ENCODE measurements at places on chromosomes 5 and 9.

GRCh38 chr5:72397836-72398235, 77.7 kb downstream of the PTCD2 start:
- DNase-seq = no peak

- DNase-seq = no peak
Observed at GRCh38 chr5:32780508-32780919, 69.4 kb downstream of the NPR3 start.

- no peak for DNase-seq
Observed at GRCh38 chr5:30765227-30765626, 428.3 kb upstream of the CDH6 start.

DNA sequence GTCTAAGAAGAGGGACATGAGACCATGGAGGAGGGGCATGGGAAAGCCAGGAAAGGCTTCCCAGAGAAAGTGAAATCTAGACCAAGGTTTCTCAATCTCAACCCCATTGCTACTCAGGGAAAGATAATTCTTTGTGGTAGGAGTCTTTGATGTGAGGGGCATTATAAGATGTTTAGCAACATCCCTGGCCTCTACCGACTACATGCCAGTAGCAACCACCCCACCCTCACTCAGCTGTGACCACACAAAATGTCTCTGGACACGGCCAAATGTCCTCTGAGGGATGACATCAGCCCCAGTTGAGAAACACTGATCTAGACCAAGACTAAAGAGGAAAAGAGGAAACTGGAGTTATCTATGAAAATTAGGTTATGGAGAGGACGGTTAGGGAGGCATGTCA, 298.5 kb upstream of the KIF2A start:
- no peak for DNase-seq

GRCh38 chr9:98851730-98852459, 44.4 kb downstream of the GALNT12 start:
- no peak for DNase-seq

GRCh38 chr5:181114844-181115778, 15.9 kb downstream of the OR2V1 start:
- DNase-seq = no peak

GRCh38 chr5:1763548-1763911, 36.1 kb downstream of the MRPL36 start:
- DNase-seq = no peak

GRCh38 chr5:40775846-40776657, 20.3 kb upstream of the TTC33 start:
- no peak for DNase-seq

GRCh38 chr5:161691911-161692310, 6.4 kb downstream of the GABRA6 start:
- no peak for DNase-seq

DNA sequence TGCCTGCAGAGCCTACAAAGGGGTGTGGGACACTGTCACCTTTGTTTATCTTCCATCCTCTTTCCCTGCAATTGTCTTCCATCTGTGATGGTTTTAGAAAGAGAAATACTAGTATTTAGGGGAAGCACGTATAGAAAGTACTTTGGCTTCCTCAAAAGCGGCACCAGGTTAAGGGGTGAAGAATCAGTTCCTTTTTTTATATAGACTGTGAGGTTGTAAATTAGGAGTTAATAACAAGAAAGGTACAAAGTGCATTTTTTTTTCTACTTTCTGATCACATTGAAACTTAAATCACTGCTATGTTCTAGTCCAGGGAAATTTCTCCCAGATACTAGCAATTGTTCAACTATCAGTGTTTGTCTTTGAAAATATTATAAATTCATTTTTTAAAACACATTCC, 219.3 kb downstream of the CEMIP2 start:
- no peak for DNase-seq

- DNase-seq = no peak
Observed at GRCh38 chr9:133690081-133690561, 48.0 kb downstream of the SARDH start.

DNA sequence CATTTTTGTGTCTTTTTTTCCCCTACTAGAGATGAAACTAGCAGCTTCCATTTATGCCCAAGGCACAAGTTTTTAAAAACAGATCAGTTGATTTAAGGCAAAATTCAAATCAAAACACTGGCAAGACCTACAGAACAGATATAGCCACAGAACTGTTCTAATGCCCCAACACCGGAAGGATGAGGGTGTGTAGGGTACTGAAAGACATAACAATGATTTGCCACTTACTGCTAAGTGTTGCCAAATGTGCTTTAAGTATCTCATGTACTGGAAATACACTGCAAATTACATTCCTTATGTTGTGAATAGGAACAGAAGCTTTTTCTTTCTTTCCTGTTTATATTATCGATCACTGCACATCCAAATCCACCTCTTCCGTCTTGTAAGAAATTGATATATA, 189.0 kb downstream of the CETN3 start:
- DNase-seq = no peak

DNA sequence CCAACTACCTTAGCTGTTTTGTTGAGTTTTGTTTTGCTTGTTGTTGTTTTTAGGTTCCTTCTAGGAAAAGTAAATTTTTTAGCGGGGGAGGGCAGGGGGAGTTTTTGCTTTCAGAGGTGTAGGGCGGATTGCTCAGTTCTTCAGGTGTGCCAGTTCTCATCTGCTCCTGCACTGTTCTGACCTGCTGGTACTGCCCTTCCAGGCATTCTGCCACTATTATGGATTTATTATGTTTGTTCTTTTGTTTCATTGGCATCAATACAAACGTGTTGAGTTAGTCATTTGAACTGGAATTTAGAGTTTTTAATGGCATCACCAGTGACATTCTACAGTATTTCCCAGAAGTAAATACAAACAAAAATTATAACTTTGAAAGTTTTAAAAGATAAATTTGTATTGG, 26.0 kb downstream of the ERCC6L2 start:
- DNase-seq = no peak

- no peak for DNase-seq
Observed at GRCh38 chr5:128252756-128253155, 169.2 kb downstream of the SLC12A2 start.

- DNase-seq = no peak
Observed at GRCh38 chr9:101601904-101602765, 7.4 kb upstream of the PPP3R2 start.

DNA sequence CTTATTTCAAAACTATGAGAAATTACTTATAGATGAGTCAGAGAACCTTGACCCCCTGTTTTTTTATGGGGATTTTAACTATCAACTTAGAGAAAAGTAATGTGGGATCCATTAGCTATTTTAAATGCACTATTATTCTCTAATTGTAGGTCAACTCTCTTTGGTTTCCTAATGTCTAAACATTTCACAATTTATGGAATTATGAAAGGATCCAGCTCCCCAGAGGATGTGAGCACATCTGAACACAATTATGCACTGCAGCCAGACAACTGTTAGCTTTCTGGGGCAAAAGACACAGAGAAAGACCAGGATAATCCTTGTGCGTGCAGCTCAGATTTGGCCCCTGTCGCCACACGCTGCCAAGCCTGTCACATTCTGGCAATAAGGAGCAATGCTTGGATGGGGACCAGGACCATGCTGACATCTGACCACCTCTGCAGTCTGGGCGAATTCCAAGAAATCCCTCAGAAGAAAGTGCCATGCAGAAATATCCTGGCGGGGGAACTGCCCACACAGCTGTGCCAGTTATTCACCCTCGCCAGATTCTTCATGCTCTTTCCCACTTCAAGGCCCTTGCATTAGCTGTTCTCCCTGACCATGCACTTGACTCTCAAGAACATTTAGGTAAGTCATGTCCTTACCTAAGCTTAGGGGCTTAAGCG, 22.2 kb upstream of the CMBL start:
- DNase-seq = no peak

GRCh38 chr5:107808671-107809137, 138.0 kb upstream of the EFNA5 start:
- no peak for DNase-seq

DNA sequence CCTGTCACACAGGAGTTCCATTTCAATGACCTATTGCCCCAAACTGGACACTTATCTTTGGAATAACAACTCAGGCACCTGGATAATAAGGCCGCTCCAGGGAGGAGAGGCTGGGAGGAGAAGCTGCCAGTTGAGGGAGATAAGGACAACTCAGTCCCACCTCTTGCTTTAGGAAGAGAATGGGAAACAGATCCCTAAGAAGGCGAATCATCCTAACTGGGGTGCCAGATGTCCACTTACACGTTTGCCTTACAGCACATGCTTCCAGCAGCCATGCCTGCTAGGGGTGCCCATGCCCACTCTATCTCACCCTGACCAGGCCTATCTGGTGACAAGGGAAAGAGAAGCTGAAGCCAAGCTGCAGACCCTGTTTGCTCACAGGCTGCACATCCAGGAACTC, 6.5 kb downstream of the HK3 start:
- no peak for DNase-seq

DNA sequence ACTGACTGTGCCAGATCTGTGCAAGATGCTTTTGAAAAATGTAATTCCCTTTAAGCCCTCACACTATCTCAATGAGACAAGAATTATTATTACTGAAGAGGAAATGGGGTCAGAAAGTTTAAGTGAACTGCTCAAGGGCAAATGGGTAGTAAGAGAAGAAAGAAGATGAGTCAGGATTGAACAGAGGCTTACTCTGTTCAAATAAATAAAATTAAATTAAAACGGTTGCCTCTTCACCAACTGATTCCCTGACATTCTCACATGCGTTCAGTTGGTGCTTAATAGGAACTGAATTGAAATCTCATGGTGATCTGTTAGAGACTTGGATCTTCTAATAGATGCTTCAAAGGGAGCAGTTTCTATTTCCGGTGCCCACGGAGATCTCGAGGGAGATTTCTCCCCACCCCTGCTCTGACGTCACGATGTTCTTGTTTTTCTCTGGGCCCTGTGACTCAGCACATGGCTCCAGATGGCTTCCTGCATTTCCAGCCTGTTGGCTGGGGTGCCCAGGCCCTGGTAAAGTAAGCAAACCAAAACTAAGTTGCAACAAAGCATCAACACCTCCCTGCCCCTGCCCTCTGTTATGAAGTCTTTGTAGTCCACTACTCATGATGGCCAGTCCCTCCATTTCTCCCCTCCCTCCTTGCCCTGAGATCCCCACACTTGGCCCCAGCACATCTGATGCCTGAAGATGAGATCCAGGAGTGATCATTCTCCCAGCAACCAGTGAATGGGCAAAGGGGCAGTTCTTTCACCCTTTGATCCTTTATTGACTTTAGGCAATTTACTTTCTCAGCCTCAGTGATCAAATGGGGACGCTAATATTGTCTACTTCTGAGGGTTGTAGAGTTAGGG, 106.1 kb upstream of the CPEB4 start:
- peak; percentile 36 for DNase-seq

GRCh38 chr9:92342825-92343488, 17.2 kb downstream of the CENPP start:
- DNase-seq = no peak

DNA sequence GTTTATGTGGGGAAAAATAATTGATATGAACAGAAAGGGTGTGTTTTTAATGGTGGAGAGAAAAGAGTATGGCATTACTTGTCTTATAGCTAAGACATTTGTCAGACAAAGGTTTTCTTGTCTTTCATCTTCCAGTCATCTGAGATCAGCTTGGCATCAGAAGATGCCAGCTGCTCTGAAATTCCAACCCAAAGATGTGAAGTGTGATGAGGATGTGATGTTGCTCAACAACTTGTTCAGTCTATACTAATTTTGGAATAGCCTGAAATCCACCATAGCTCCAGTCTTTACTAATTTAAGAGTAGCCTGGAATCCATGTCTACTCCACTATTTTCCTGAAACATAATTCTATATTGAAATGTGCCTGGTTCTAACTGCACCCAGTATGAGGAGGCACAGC, 182.3 kb downstream of the CFAP90 start:
- no peak for DNase-seq

- no peak for DNase-seq
Observed at GRCh38 chr5:96751203-96752169, 56.3 kb downstream of the ERAP1 start.

DNA sequence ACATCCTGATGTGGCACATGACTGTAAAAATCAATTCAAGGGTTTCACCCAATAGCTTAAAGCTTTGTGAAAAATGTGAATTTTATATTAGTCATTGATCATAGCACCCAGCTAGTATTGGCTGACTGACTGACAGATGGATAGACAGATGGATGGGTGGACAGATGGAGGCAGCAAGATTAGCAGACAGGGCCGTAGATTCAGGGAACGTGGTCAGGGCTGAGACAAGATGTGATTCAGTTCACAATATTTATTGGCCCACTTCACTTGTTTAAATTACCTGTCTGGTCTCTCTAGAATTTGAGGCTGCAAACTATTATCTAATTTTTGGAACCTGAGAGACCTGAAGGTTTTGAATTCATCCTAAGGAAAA, 12.0 kb upstream of the PCSK5 start:
- DNase-seq = no peak

DNA sequence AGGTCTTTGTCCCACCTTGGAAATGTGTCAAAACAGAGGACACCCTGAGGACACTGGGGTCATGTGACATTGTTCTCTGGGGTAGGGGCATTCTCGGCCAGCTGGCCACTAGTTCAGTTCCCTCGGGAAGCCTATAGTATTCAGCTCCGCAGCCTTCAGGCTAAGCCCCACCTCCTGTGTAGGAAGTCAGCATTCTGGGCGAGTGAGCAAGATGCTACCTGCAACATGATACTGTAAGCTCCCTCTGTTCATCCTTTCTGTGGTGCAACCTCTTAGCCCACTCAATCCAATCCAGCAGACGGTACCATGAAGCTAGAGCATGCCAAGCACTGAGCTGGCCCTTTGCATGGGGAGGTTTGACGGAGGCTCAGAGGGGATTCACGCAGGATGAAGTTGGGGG, 5.3 kb downstream of the NTNG2 start:
- no peak for DNase-seq

DNA sequence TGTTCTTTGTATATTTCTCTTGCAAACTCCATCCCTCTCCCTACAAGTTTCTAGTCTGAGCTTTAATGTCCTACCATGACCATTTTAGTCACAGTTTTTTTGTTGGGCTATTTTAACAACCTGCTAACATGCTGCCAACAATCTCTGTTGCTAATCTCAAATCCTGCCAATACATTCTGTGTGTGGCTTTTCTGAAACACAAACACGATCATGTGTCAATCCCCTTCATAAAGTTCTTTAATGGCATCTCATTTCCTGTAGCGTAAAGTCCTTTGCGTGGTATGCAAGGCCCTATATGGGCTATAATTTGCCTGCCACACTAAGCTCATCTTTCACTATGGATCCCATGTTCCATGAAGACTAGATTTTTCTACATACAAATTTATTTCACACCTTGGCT, 180.6 kb downstream of the CWC27 start:
- no peak for DNase-seq

DNA sequence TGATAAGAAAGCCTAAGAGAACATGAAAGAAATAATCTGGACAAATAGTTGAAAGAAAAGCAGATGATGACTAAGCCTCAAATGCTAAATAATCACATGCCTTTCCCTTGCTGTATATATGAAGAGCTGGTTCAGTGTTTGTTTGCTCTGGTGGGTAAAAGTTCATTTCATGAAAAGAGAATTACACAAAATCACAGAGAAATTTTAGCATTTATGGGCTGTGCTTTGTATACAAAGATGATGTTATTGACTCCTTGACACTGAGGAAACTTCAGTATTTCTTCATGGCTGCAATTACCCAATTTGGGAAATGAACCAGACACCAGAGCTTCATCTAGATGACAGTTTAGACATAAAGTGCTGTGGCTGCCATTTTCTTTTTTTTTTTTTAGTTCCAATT, 527.2 kb downstream of the NR2F1-AS1 start:
- no peak for DNase-seq

GRCh38 chr9:79263628-79264027, 308.1 kb upstream of the TLE4 start:
- DNase-seq = no peak

GRCh38 chr9:738209-738915, 103.1 kb upstream of the DMRT1 start:
- no peak for DNase-seq

GRCh38 chr9:100219347-100219746, 120.3 kb downstream of the INVS start:
- DNase-seq = no peak
